ENCODE measurements at places on chromosomes 4 and X. TPM values are rescaled to one million over a fixed set of nuclear protein-coding genes. Genes with fewer than 3 reads are reported as not detected.

Gene SMIM20
- total RNA-seq, result 49.1 TPM

Gene SPANXC
- total RNA-seq, result not detected

Gene RADX
- 7.9 TPM for total RNA-seq

Gene NOX1
- total RNA-seq, result 0.33 TPM

Gene RASSF6
- total RNA-seq, result 4.2 TPM

Gene CT55
- not detected for total RNA-seq

Gene TSPAN5
- total RNA-seq, result 55.3 TPM

Gene TMPRSS11B
- total RNA-seq, result 0.44 TPM

Gene NKX3-2
- 0.49 TPM for total RNA-seq

Gene CENPVL1
- 0.71 TPM for total RNA-seq

Gene NEUROG2
- 8.2 TPM for total RNA-seq

Gene ETDA
- not detected for total RNA-seq

Gene EDA2R
- 2.6 TPM for total RNA-seq

Gene ESX1
- total RNA-seq, result not detected

Gene GPR50
- not detected for total RNA-seq

Gene RHOXF2B
- total RNA-seq, result not detected

Gene DOCK11
- 21.0 TPM for total RNA-seq

Gene LAMTOR3
- total RNA-seq, result 113 TPM

Gene WAS
- total RNA-seq, result 3.5 TPM
